ENCODE measurements at places on chromosomes 1 and 21.

- no peak for DNase-seq
These were observed 98.8 kb downstream of the RASAL2 start for GRCh38 chr1:178192686-178193085.

DNA sequence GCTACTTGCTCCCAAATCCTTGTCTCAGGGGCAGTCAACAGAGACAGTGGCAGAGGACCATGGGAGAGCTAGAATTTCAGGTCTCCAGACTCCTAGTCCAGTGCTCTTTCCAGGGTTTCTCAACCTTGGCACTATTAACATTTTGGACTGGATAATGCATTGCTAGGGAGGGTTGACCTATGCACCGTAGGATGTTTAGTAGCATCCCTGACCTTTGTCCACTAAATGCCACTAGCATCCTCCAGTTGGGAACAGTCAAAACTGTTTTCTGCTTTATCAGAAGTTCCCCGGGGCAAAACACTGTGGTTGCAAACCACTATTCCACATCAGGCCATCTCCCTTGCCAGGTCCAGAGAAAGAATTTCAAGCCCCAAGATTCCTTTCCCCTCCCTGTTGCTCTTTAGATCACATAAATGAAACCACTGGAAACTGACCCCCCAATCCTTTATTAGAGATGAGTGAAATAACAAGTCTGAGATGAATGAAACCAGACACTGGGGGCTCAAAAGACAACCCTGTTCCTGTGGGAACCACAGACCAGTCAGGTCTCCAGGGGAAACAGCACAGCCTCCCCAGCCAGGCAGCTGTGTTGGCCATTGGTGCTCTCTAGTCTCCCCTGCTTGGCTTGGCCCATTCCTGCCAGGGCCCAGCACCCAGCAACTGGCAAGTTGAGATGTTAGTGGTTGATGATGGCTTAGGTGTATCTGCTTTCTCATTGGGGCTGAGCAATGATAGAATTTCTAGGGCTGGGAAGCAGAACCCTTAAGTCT lies 3.8 kb upstream of the TCEA3 start:
- DNase-seq, result no peak

GRCh38 chr1:166489356-166489669 lies 322.5 kb upstream of the FAM78B start:
- DNase-seq, result no peak

DNA sequence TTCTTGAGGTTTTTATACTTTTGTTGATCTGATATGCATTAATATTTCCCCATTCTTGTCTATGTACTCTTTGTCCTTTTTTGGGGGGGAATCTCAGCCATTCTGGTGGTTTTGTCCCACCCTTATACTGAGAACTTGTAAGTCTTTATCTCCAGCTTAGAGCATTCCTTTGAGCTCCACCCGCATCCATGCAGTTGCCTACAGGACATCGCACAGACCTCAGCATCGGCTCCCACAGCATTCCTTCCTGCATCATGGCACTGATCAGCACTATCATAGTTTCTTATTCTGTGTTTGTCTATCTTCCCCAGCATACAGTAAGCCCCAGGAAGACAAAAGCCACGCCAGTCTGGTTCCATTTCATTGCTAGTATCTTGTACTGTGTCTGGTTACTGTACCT lies 33.0 kb downstream of the HHAT start:
- DNase-seq, result no peak

DNA sequence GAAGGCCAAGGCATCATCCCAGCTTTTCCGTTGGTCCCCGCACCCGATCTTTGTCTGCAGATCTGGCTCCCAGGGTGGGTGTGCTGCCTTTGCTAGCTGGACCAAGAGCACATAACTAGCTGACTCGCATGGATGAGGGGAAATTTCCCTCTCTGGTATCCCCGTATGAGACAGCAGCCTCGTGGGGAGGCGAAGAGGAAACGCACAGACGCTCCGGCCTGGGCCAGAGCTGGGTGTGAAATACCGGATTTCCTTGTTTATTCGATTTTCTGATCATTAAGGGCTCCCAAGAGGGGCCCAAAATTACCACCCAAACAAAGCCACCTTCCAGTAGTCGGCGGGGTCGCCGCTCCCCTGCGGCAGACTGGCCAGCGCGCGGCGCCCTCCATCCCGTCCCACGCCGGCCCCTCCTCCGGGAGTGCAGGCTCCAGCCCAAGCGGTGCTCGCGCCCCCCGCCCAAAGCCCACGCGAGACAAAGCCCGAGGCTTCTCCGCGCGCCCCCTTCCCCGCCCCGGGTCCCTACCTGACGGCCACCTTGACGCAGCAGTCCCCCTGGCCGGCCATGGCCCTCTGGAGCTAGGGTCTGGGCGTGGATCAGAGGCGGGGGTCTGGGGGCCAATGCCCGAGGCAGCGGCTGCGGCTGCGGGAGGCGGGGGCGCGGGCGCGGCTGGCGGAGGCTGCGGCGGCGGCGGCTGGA lies 546 bp downstream of the KIF21B start:
- DNase-seq, result peak; percentile 71

- DNase-seq, result peak; percentile 82
These were observed 154.8 kb upstream of the VAMP3 start for GRCh38 chr1:7616076-7616832.

DNA sequence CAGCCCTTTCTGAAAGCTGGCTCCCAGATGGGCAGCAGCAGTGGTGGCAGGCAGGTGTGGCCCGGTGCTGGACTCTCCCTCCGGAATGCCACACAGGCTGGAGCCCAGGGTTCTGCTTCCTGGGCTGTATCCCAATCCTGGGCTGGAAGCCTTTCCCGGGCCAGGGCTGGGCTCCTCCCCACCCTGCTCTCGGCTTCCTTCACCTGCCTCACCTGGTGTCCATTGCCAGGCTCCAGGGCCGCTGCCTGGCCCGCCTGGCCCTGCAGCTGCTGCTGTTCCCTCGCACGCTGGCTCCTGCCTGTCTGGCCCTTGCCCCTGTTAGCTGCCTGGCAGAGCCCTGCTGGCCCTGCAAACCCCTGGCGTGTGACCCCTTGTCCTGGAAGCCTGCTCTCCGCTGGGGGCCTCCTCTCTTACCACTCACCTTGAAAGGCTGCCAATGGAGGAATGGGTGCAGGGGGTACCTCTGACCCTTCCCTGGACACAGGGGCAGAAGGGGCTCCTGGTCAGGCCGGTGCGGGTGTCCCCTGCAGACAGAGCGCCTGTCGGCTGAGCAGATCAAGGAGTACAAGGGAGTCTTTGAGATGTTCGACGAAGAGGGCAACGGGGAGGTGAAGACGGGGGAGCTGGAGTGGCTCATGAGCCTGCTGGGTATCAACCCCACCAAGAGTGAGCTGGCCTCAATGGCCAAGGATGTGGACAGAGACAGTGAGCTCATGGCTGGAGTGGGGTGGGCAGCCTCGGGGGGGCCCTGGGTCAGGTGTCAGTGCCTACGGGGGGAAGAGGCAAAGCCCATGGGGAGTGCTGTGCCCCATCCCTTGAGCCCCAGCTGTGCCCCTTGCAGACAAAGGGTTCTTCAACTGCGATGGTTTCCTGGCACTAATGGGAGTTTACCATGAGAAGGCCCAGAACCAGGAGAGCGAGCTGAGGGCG lies 1.1 kb downstream of the CALML6 start:
- DNase-seq, result no peak

GRCh38 chr1:8742022-8742924 lies 75.2 kb downstream of the RERE start:
- no peak for DNase-seq

GRCh38 chr1:59973719-59974118 lies 47.1 kb upstream of the CYP2J2 start:
- DNase-seq, result no peak

DNA sequence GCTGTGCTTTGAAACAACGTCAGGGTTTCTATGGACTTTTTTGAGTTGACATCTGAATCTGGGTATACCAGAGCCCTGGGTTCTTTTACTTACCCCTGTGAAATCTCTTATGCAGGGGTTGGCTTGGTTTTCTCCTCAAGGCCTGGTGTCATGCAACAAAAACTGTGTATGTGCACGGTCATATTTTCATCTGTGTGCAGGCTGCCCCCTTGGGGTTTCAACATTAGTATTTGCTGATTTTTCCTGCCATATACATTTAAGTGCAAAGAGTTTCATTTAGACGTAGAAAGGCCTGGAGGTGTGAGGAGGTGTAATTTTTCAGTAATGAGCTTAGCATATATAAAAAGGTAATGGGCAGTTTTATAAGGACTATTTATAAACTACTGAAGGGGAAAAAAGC lies 22.0 kb upstream of the ZBTB18 start:
- no peak for DNase-seq

DNA sequence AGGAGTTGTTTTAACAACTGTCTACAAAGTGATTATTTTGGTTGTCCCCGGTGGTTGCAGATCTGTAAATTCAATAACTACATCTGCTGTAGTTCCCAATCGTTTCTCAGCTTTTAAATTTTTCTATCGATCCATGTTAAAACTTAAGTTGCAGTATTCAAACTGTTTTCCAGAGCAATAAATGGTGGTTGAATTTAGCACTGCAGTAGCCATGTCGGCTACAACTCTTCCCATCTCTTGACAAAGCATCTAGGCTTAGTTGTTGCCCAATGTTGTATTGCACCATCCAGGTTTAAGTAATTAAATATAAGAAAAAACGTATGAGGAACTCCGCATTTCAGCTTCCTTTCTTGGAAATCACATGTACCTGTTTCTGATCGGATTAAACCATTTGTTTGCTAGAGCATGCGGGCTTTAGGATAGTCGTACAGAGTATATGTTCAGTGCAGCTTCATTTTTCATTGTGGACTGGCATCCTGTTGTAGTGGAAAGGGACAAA lies 996 bp downstream of the CNIH4 start:
- peak; percentile 42 for DNase-seq

- no peak for DNase-seq
These were observed 103.1 kb upstream of the USP24 start for GRCh38 chr1:55318116-55318817.

DNA sequence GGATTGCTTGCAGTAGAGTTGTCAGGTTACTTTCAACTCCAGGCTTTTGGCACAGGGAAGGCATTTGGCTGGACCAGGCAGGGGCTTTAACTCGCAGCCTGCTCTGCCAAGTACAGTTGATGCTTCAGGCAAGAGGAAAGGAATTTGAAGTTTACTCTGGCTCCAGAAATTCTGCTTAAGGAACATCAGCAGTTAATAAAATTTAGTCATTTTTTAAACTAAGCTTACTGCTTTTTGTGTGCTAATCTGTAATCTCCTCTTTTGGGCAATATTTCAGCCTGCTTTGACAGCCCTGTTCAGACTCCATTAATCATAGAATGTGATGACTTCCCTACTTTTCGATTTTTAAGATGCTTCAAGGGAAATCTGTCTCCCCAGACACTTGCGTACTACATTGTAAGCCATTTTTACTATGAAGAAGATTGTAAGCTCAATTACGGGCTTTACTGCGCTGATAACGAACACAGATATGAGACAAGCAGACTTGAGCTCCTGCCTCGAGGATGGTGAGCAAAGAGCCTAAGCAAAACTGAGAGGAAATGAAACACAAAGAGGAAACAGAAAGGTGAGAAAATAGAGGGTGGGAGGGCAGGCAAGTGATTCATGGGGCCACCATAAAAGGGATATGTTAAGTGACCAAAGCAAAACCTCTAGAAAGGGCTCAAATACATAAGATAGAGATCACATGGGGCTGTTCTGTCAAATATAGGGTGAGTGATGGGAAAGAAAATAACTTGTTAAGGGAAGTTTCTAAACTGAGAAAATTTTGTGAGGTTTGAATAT lies 76.6 kb upstream of the VAV3 start:
- peak; percentile 60 for DNase-seq

DNA sequence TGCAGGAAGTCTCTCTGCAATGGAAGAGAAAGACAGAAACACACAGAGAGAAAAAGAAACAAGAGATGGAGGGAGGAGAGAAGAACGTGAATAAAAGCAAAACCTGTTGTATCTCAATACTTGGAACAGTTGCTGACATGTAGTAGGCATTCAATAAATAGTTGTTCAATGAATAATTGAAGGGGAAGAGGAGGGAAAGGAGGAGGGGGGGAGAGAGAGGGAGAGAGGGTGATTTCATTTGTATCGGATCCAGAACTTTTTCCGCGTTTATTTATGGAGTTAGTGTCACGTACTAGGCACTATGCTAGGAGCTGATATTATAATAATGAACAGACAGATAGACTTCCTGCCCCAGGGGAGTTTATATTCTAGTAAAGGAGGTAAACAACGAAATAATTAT lies 144.1 kb downstream of the OMA1 start:
- DNase-seq, result no peak

DNA sequence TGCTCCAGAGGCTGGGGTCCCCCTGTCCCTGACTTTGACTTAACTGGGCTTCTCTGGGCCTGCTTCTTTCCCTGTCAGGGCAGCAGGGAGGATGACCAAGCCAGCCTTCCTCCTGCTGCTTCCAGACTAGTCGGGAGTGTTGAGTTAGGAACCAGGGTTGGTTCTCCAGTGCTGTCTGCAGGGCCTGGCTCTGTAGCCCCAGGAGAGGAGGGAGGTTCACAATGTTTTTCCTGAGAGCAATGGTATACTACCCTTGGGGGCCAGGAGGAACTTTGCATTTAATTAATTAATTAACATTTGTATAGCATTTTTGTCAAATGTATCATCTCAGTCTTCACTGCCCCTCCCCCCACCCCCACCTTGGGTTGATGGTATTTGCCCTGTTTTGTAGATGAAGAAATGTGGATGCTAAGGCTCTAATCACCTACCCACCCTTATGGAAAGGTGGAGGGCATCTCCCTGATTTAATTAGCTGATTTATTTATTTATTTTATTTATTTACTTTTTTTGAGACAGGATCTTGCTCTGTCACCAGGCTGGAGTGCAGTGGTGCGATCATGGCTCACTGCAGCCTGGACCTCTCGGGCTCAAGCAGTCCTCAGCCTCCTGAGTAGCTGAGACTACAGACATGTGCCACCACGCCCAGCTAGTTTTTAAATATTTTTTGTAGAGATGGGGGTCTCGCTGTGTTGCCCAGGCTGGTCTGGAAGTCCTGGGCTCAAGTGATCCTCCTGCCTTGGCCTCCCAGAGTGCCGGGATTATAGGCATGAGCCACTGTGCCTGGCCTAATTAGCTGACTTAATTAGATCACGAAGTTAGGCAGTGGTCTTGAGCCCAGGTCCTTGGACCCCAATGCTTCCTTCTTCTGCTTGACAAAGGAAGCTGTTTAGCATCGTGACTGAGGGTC lies 6.6 kb downstream of the H6PD start:
- DNase-seq, result no peak

DNA sequence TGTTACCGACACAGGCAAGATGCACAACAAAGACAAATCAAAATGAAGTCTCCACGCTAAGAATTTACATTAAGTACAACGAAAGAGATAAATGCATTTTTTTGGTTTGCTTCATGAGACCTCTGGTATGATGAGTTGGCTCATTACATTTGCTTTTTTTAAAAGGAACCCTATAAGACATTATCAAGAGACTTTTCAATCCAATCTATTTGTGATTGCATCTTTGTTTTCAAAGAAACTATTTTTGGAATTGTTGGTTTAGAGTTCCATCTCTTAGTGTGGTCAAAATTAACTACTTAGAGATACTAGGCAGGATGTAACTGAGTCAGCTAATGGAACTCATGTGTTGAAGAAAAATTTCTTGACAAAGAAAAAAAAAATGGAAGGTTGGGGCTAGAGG lies 200.1 kb downstream of the ZC3H11B start:
- no peak for DNase-seq

DNA sequence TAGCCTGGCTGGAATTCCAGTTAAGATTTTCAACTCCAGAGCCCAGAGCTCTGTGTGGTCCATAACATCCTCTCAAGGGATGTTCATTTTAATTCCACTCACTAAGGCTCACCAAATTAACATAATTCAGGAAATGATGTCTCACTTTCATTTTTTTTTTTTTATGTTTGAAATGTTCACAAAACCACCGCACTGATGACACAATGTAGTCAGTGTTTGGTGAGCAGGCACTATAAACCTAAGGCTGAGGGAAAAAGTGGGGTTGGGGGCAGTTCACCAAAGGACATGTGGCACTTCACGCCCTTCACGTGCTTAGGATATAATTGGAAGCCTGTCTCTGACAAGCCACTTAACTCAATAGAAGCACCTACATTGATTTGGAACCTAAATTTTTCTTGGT lies 177.3 kb upstream of the CAMK1G start:
- no peak for DNase-seq

All from eye (tissue), 1 donor.